ENCODE measurements at places on chromosomes 4 and X. TPM values are rescaled to one million over a fixed set of nuclear protein-coding genes. Genes with fewer than 3 reads are reported as not detected.

The CT45A2 gene
- polyA plus RNA-seq, result not detected

GRCh38 chrX:107753187-107753586 is 22.4 kb downstream of the TSC22D3 start:
- no peak for DNase-seq

The F8A1 gene
- 26.1 TPM for polyA plus RNA-seq

DNA sequence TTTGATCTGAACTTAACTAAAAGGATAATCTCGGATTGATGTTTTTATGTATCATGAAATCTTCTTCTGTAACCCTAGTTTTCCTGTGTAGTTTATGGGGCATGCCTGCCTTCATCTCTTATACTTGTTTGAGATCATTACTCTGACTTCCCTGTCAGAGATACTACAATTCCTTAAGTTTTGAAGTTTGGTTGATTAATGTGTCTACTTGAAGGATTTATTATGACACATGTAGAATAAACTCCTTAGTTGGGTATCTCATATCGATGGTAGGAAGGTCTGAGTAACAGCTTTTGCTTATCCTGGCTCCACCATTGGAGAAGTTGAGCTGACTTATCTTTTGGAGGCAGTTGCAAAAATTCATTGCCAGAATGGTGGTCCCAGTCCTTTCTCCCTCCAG is 46.7 kb downstream of the WWC2 start:
- DNase-seq, result no peak

The SYN1 gene
- 6.5 TPM for polyA plus RNA-seq

DNA sequence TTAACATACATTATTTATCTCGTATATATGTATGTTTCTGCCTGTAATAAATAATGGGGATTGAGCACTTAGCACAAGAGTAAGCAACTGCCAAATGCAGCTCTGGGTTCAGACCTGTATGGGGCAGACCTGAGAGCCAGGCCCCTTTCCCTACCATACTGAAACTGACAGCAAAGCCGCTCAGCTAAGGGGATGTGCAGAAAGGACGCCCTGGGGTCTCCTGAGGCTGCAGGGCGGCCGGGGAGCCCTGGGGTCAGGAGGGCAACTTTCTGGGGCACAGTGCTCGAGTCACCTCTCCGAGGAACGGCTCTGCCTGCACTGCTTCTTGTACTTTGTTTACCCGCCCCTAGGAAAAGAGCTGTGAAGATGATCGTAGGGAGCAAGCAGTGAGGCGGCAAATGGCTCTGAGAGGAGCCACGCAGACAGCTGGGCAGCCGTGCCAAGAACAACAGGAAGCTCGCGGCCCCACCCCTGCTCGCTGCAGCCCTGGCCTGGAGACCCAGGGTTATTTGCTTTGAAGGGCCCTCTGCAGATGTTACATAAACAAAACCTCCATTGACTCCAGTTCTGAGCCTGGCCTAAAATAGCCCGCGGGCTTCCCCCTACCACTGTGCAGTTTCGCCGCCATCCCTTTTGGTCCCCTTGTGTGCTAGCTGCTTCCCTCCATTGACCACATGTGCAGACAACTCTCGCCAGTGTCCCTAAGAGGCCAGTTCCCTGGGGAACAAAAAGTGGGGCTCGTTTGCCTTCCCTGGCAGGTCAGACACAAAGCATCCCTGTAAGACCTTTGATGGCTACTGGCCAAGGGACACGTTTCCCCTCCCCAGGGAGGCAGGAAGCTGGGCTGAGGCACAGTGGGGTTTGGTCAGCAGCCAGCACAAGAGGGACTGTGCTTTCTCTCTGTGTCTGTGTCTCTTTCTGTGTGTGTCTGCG is 111.3 kb upstream of the LNX1 start:
- peak; percentile 71 for DNase-seq

DNA sequence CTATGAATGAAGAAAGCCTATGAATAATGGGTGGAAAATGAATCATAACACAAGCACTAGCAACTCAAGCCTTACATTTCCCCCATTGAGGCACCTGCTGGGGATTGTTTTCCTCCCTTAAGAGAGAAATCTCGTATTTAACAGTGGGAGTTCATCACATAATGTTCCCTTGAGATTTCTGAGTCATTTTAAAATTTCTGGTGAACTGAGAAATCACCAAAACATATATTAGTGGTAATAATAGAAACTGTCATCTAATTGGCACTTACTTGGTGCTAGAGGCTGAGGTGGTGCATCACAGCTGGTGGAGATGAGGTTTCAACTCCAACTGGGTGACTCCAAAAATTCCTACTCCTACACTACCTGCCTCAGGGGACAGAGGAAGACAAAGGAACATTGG is 561.3 kb upstream of the LCORL start:
- DNase-seq, result no peak

DNA sequence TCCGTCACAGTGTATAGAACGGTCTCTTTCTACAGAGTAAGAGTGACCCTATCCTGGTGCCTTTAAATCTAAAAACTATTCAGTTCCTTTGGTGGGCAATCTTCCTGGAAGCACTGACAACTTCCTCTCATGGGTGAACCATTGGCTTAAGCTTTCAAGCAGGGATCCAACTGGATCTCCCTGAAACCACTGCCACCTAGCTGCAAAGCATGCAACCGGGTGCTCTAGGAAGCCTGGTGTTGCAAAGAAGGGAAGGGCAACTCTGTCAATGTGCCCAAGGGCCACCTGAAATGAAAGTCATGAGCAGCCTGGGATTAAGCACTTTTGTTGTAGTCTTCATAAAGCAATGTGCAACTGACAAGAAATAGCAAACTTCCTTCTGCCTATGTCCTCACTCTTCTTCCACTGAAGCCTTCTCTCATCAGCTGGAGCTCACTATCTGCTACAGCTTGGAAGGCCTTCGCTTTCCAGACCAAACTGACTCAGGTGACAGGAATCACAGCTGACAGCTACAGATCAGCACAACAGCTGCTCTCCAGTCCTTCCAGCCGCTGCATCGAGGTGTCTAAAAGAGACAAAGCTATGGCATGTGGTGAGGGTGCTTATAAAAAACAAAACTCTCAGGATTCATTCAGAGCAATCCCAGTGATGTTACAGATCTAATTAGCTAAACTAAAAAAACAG is 46.1 kb downstream of the SETD7 start:
- no peak for DNase-seq

The DMRTC1 gene
- polyA plus RNA-seq, result not detected

DNA sequence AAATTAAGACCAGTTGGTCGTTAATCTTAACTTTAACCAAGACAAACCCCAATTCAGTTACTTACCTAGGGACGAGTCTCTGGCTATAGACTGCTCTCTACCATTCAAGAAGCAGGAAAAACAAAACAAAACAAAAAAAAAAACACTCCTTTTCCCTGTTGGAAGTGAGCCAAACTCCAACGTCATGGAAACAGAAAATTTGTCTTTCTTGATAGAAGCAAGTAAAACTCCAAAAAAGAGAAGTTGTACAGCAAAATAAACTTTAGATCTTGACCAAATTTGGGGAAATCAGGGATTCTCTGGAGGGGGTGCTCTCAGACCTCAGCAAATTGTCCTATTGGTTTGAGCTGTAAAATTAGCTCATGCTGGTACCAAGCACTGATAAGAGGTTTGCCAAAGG is 3.7 kb downstream of the CNGA1 start:
- DNase-seq, result no peak

- no peak for DNase-seq
Measured at GRCh38 chr4:153160821-153161220, 43.4 kb upstream of the TRIM2 start.

- DNase-seq, result no peak
Measured at GRCh38 chrX:1093586-1094421, 118.6 kb downstream of the CRLF2 start.

- DNase-seq, result no peak
Measured at GRCh38 chr4:167578906-167579305, 344.6 kb upstream of the SPOCK3 start.

GRCh38 chr4:3724319-3725231 is 41.6 kb upstream of the ADRA2C start:
- DNase-seq, result no peak

The PTPN13 gene
- polyA plus RNA-seq, result 167 TPM

GRCh38 chr4:121989715-121990114 is 37.9 kb upstream of the TRPC3 start:
- no peak for DNase-seq
